Activated CD8-positive, alpha-beta memory T cell treated with anti-CD3 and anti-CD28 coated beads for 4 hours (primary cell): ENCODE measurements at places on chromosomes 11 and 22.

GRCh38 chr22:47779474-47779873, 1017.0 kb downstream of the TBC1D22A start:
- no peak for DNase-seq

- DNase-seq, result no peak
Measured at GRCh38 chr22:46595545-46595944, 24.6 kb upstream of the GRAMD4 start.

DNA sequence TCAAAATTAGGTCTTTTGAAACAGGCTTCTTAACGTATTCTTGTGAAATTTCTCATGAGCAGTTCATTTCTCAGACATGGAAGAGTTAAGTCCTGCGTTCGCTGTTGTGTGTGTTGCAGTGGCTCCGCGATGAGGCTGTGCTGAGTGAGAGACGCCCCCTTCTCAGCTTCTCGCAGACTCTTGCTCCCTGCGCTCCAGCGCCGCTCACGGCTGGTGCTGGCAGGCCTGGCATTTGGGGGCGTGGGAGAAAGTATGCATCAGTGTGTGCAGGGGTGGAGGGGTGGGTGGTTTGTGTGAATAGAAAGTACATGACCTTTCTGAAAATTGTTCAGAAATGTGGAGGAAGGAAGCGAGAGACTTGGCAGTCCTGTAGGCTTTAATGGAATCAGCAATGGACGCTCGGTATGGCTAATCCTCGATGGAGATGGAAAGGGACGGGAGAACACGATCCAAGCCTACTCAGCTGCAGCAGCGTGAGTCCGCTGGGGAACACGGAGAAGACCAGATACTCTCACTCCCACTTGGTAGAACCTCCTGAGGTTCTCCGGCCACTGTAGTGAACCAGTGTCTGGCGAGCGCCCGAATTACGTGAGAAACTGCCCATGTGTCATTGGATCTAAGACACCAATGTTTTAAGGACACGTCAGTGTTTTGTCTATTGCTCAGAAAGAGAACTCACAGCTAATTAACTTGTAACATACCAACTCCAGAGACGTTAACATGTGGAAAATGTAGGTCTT, 5.9 kb downstream of the TAB1 start:
- DNase-seq, result no peak

GRCh38 chr11:47449541-47449940, 605 bp upstream of the RAPSN start:
- DNase-seq, result no peak

DNA sequence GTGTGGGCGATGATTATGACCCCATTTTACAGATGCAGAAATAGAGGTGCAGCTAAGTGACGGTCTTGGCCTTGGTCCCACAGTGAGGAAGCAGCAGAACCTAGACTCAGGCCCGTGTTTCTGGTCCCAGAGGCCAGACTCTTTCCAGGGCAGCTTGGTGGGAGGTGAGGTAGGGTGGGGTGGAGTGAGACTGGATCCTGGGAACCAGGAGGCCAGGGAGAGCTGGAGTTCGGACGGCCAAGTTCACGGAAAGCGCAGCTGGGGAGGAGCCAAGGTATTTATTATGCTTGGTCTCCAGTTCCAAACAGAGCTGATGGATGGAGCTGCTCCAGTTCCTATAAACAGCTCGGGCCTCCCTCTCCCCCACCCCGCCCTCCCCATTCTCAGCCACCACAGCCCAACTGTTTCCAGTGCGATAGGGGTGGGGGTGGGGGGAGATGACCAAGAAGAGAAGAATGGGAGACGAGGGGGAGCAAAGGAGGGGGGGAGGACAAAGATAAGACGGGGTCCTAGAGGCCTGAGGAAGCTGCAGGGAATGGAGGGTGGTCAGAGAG, 16.2 kb downstream of the LRRC32 start:
- no peak for DNase-seq

DNA sequence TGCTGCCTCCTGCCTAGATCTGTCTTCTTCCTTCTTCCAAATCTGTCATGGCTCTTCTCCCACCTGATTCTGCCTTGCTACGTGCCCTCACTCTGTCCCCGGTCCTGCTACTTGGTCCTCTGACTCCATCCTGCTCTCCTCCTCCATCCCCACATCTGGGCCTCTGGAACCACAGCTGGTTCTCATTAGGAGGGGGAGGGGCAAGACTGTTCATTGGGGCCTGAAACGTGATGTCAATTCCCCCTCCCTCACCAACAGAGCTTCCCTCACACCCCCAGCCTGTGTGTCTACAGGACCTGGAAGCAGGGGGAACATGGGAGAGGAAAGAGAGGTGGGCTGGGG, 9.1 kb downstream of the DCHS1 start:
- no peak for DNase-seq

GRCh38 chr22:22936915-22937656, 49.5 kb downstream of the IGLL5 start:
- DNase-seq, result no peak

GRCh38 chr11:69192301-69192721, 36.6 kb downstream of the SMIM38 start:
- no peak for DNase-seq

DNA sequence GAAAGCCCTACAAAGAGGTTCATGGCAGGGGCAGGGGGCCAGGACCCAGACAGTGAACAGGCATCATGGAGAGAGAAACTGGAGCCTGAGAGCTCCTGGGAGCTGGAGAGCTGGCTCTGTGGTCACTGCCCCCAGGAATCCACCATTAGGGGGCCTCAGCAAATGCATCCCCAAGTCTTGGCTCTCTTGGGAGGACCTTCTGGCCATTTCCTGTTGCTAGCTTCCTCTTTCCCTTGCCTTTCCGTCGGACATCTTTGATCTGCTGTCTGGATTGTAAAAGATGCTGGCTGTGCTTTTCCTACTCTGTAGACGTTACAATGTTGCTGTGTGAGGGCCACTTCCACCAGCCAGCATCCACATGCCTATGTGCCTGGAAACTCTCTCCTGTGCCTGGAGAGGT, 7.1 kb upstream of the CRYBB2 start:
- DNase-seq, result no peak

- DNase-seq, result no peak
Measured at GRCh38 chr22:28541137-28541536, 138.5 kb downstream of the TTC28 start.

DNA sequence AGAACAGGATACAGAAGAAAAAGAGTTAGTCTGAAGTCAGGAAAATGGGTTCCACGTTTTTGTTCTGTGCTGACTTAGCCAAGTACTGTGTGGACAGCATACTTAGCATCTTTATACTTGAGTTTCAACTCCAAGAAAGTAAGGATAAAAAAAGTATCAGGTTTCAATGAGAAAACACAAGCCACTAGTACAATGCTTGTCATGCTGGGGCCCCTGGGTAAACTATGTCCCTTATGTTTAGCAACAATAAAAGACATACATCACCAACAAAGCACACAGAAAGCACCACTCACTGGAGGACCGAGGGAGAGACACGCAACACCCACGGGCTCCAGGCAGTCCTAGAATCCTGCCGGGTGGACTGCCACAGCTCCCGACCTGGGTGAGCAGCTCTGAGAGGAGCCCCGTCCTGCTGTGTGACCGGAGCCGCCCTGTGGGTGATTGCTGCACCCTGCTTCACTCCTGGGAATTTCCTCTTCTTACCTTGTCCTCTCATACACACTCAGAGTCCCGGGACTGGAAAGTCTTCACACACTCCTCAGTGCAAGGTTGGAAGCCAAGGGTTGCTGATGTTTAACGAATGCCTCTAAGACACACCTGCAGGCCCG, 890.5 kb downstream of the BRD1 start:
- no peak for DNase-seq

DNA sequence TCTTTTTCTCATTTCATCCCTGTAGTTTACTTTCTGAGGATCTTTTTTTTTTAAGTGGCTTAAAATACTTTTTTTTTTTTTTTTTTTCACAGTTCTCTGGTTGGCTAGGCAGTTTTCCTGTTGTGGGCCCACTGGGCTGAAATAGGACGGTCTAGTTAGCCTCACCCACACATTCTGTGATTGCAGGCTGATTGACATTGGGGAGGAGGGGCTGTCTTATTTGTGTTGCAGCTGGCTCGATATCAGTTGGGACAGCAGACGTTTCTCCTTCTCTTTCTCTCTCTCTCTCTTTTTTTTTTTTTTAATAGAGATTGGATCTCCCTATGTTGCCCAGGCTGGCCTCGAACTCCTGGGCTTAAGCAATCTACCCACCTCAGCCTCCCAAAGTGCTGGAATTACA, 6.9 kb downstream of the BCR start:
- DNase-seq, result no peak

DNA sequence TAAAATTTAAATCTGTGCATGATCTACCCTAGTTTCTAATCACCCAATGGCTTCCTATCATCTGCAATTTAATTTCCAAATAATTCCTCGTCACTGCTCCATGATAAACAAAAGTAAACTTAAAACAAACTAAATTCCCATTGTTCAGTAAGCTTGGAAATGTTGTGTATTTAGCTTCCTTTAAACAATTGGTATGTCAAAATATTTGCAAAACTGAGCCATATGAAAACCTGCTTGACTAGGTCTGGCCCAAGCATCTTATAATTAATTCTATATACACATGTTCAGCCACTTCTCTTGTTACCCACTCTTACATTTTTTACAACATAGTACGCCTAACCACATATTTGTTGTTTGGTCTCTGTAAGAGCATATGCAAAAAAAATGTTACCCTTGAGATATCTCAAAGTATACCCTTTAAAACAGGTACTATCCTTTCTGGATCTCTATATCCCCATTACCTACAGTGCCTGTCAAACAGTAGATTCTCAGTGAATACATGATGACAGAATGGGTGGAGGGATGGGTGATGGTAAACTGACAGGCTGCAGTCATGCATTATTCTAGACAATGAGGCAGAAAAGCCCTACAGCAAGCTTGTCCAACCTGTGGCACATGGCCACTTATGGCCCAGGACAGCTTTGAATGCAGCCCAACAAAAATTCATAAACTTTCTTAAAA, 1277.9 kb upstream of the TENM4 start:
- no peak for DNase-seq

DNA sequence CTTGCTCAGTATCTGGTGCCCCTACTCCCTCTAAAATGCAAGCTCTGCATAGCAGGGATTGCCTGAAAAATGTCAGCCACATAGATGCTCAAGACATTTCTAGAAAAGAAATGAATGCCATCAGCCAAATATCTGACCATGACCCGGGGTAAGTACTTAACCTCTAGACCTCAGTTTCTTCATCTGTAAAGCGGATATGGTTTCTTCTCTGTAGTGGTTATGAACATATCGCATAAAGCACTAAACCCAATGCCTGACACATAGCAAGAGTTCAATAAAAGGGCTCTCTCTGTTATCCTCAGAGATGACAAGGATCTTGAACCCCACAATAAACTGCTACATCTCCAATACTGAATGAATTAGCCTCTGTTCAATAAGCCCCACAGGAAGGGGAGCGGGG, 122.6 kb downstream of the ABTB2 start:
- DNase-seq, result no peak

DNA sequence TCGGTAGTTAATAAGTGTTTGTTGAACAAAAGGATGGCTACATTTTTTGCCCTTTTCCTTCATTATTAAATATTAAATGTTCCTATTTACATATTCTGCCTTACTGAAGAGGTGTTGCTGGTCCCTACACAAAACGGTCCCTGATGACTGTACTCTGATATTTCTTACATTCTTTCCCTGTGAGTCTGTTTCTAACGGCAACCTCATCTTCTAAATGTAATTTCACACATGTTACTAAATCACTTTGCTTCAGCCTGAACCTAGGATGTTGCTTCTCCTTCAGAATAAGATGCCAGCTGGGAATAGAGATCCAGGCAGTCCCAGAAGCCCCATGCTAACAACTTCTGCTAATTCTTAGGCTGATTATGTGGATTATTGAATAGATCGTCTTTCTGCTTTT, 50.3 kb downstream of the SPON1 start:
- DNase-seq, result no peak

DNA sequence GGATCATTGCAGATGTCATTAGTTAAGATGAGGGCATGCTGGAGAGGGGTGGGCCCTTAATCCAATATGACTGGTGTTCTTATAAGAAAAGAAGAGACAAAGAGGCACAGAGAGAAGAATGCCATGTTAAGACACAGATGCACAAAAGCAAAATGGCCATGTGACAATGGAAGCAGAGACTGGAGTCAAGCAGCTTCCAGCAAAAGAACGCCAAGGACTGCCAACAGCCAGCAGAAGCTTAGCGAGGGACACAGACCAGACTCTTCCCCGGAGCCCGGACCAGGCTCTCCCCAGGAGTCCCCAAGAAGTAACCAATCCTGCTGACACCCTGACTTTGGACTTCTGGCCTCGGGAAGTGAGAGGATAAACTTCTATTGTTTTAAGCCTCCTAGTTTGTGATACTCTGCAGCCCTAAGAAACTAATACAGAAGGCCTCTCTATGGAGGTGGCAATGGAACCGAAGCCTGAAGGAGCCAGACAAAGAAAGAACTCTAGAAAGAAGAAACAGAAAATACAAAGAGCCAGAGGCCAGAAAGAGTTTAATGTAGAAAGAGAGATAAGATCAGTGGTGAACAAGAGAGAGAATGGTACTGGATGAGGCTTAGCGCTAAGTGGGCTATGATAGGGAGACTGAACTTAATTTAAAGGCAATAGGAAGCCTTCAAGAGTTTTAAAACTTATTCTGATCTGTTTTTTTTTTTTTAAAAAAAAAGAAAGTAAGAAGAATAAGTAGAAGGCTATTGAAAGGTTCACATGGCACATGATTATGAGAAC, 27.7 kb downstream of the PRCP start:
- no peak for DNase-seq

DNA sequence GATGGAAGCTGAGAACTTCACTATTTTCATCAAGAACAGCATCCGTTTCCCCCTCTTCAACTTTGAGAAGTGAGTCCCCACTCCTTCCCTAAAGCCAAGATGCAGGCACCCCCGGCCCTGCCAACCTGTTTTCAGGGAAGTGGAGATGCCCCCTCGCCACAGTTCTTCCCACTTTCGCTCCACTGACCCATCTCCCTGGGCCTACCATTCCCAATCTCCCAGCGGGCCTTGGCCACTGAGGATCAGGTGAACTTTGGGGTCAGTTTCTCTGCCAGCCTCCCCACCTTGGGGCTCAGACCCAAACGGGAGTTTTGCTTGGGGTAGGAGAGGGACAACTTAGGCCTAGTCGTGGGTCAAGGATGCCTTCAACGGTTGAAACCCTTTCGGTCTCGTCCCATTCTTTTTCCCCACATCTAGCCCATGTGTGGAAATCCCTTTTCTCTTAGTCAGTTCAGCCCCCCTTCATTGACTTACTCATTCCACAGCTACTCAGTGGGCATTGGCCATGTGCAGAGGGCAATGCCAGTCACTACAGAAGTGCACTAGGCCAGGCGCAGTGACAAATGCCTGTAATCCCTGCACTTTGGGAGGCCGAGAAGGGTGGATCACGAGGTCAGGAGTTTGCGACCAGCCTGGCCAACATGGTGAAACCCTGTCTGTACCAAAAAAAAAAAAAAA, 10.6 kb downstream of the P2RX3 start:
- DNase-seq, result no peak

GRCh38 chr11:118149493-118149892, 3.1 kb downstream of the SCN4B start:
- no peak for DNase-seq

- DNase-seq, result no peak
Measured at GRCh38 chr11:104666624-104667023, 231.6 kb downstream of the CASP12 start.

GRCh38 chr11:19666951-19667350, 45.7 kb upstream of the NAV2 start:
- DNase-seq, result no peak
